Psoas muscle (tissue), 8 donors: ENCODE measurements at places on chromosomes 1 and 21. TPM values are rescaled to one million over a fixed set of nuclear protein-coding genes. Genes with fewer than 3 reads are reported as not detected.

DNA sequence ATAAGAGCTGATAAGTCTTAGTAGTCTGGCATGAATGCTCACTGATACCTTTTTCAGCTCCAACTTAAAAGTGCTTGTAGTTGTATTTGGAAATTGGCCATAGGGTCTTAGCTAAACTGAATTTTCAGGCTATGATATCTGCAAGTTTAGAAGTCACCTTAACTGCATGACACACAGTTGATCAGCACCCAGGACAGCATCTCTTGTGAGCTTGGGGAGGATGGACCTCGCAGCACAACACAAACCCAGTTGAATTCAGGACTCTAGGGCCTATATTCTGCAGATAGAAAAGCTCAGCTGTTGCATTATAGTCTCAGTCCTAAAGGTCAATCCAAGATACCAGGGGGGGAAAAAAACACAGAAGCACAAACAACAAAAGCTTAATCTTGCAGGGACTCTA is 394.3 kb downstream of the KCNH1 start:
- H3K36me3 ChIP-seq, result no peaks in the 10 kb centered on the region

FMO2 gene
- 54.1 TPM for total RNA-seq

DNA sequence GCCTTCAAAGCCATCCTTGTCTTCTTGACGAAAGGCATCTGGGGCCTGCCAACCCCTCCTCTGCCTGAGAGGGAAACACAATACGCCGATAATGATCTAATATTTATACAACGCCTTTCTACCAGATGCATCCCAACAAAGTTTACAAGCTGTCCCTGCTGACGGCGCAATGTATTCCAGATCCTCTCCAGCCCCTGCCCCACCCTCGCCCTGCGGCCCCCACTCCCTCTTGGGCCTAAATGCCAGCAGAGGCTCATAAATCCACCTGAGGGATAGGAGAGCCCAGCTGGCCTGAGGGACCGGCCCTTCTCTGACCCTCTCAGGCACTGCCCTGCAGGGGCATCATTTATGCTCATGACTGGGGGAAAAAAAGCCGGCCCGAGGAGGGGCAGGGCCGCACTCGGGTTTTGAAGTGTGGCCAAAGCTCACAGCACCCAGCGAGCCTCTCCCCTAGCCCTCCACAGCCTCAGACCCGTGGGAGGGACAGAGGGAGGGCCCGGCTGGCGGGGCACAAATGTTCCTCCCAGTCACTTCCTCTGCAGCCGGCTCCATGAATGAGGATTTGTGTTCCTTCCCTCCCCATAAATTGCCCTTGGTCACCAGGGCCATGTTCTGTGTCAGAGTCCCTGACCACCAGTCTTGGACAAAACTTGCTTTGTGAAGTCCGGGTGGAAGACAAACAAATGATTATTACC is 140.3 kb downstream of the FOXD2 start:
- H3K4me3 ChIP-seq, result no peak overlapping the region
- DNase-seq, result no peak
- peaks cover 2% of the 10 kb centered on the region for H3K27me3 ChIP-seq
- no peaks in the 10 kb centered on the region for H3K4me1 ChIP-seq
- no peak overlapping the region for H3K27ac ChIP-seq
- H3K36me3 ChIP-seq, result no peaks in the 10 kb centered on the region

GRCh38 chr1:247895163-247895637 is at the start of gene OR2W3:
Gene OR2W3, plus strand, starts transcription at chr1:247895587. Its CDS starts 0 bp downstream, at chr1:247895587.
- no peaks in the 10 kb centered on the region for H3K36me3 ChIP-seq
- no peaks in the 10 kb centered on the region for H3K4me1 ChIP-seq
- H3K27me3 ChIP-seq, result no peaks in the 10 kb centered on the region

DNA sequence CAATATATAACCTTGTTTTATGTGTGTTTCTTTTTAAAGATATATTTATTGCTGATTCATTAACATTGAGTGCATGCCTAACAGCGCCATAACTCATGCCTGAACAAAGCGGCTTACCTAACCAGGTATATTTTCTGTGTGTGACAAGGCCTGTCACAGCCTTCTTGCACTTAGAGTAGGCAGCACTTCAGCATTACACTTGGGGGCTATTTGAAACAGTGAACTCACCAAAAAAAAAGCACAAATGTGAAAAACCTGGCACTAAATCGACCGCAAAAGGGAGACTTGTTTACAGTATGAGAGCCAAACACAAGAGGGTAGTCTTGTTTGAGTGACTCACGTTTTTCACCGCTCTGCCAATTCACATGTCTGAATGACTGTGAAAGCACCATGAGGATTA is 111.7 kb downstream of the DISP1 start:
- no peaks in the 10 kb centered on the region for H3K36me3 ChIP-seq
- peaks cover 9% of the 10 kb centered on the region for H3K4me1 ChIP-seq
- no peaks in the 10 kb centered on the region for H3K27me3 ChIP-seq

DNA sequence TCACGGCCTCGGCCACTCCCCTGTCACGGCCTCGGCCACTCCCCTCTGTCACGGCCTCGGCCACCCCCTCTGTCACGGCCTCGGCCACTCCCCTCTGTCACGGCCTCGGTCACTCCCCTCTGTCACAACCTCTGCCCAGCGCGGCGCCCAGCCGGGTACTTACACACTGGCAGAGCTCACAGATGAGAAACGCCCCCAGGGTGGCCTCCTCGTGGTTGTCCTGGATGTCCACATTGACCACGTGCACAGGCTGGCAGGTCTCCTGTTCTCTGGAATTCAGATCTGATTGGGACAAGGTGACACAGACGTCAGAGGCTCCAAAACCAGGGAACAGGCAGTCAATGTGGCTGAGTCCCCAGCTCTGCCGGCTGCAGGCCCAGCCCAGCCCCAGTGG is 3.3 kb upstream of the TMEM240 start:
- H3K27me3 ChIP-seq, result no peaks in the 10 kb centered on the region
- H3K4me3 ChIP-seq, result no peak overlapping the region
- H3K36me3 ChIP-seq, result no peaks in the 10 kb centered on the region

DNA sequence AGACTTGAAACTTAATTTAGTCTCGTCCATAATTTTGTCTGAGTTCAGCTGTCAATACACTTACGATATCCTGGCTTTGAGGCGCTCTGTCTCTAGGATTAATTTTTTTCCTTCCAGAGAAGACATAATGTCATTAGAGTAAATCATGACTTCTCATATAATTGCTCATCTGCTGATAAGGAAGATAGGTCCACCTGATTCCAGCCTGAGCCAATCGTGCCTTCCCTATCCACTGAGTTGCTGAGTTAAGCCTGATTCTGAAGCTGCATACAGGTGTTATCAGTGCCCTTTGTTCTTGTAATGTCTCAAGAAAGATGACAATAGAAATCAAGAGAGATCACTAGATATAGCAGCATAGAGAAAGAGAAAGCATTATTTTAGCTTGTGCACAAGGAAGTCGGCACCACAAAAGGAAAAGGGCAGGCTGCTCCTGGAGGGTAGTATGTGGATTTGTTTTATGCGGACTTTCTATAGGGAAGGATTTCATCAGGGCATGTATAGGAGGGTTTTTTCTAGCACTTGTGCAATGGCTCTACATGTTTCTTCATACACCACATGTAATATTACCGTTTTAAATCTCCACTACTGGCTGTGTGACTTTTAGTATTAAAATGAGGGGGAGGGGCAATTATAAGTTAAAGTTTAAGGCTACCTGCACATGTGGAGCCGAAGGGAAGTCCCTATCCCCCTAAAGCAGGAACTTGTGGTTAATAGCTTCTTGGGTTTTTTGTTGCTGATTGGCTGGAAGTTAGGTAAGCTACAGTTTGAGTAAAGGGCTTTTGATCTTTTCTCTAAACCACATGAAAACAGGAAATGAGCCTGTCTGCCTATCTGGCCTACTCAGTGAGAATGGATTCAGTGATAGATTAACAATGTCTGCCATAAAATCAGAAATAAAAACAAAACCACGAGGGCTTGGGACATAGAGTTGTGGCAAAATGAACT is 133.4 kb downstream of the PLPPR5 start:
- H3K27me3 ChIP-seq, result no peaks in the 10 kb centered on the region
- DNase-seq, result no peak
- no peak overlapping the region for H3K27ac ChIP-seq

KAZN gene
- total RNA-seq, result 1.8 TPM

GRCh38 chr1:187839873-187840272 is 1011.1 kb downstream of the PLA2G4A start:
- no peak for DNase-seq
- no peaks in the 10 kb centered on the region for H3K27me3 ChIP-seq
- no peaks in the 10 kb centered on the region for H3K4me1 ChIP-seq
- H3K4me3 ChIP-seq, result no peak overlapping the region
- no peak overlapping the region for H3K27ac ChIP-seq
- no peaks in the 10 kb centered on the region for H3K36me3 ChIP-seq

GRCh38 chr21:27206368-27206982 is 239.6 kb upstream of the ADAMTS5 start:
- H3K27me3 ChIP-seq, result no peaks in the 10 kb centered on the region
- no peak for DNase-seq
- no peak overlapping the region for H3K27ac ChIP-seq
- H3K36me3 ChIP-seq, result no peaks in the 10 kb centered on the region
- no peaks in the 10 kb centered on the region for H3K4me1 ChIP-seq
- H3K4me3 ChIP-seq, result no peak overlapping the region

LRRIQ3 gene
- 0.32 TPM for total RNA-seq
